H4 (cell line): ENCODE measurements at places on chromosomes 1 and 21.

DNA sequence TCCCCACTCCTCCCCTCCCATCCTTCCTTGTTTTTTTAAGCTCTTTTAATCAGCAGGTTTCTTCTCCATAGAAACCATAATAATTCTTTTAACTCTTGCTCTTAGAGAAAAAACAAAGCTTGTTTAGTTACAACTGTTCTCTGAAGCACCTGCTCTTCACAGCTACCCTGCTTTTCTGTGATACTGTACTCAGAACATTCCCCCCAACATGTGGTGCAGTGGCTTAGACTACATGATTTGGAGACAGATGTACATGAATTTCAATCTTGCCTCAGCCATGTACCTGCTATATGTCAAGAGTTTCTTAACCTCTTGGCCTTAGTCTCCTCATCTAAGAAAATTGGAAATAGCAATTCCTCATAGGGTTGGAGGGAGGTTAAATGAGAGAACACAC lies 33.5 kb downstream of the LAMC2 start:
- no peak for DNase-seq

GRCh38 chr1:59556398-59556797 lies 258.4 kb upstream of the HOOK1 start:
- no peak for DNase-seq

DNA sequence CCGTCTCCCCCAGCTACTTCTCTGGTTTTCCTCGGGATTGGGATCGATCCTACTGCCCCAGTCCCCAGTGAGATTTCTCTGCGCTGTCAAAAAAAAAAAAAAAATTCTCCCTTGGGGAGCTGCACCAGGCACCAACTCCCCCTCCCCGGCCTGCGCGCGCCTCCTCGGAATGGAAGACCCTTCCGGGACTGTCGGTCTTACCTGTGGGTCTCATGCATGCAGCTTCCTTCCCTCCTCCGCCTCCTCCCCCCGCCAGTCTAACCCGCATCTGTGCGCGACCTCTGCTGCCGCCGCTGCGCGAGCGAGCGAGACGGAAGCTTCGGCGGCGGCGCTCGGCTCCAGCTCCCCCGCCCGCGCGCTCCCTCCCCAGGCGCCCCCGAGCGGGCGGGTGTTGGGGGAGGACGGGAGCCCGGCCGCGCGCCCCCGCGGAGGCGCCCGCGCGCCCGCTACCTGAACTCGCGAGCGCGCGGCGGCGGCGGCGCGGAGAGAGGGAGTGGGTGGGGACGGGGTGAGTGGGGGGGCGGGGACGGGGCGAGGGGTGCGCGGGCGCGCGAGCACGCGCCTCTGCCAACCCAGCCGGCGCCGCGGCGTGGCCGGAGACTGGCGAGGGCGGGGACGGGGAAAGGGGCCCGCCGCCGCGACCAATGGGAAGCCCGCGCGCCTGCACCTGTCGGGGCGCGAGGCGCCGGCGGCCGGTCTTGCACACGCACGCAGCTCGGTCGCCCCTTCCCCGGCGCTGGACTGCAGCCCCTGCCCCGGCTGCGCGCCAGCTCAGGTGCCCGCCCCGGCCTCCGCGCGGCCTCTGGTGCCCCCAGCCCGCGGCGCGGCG lies at the start of gene SUSD4:
SUSD4 (minus strand) TSS at position 321 of the 829 bp plus-strand sequence. CDS start 751 bp downstream, outside the sequence.
- DNase-seq: no peak

GRCh38 chr21:29332461-29333362 lies 34.0 kb downstream of the BACH1 start:
- DNase-seq: no peak

- no peak for DNase-seq
Measured at GRCh38 chr1:168903237-168903830, 174.3 kb upstream of the DPT start.

- DNase-seq: no peak
Measured at GRCh38 chr21:27293239-27293638, 326.4 kb upstream of the ADAMTS5 start.

DNA sequence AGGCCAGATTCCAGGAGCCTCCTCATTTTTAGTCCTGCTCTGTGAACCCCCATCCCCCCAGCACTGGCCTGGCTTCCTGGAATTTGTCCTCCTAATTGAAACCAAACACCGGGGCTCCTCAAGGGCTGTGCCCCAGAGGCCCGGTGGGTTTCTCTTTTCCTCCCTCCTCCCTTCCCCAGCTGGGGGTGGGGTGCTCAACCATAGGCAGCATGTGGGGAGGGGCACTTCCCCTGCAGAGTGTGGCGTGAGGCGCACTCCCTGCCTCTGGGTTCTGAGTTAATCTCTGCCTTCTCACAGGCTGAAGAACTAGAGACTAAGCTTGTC lies 67.5 kb upstream of the ACOT11 start:
- DNase-seq: no peak

DNA sequence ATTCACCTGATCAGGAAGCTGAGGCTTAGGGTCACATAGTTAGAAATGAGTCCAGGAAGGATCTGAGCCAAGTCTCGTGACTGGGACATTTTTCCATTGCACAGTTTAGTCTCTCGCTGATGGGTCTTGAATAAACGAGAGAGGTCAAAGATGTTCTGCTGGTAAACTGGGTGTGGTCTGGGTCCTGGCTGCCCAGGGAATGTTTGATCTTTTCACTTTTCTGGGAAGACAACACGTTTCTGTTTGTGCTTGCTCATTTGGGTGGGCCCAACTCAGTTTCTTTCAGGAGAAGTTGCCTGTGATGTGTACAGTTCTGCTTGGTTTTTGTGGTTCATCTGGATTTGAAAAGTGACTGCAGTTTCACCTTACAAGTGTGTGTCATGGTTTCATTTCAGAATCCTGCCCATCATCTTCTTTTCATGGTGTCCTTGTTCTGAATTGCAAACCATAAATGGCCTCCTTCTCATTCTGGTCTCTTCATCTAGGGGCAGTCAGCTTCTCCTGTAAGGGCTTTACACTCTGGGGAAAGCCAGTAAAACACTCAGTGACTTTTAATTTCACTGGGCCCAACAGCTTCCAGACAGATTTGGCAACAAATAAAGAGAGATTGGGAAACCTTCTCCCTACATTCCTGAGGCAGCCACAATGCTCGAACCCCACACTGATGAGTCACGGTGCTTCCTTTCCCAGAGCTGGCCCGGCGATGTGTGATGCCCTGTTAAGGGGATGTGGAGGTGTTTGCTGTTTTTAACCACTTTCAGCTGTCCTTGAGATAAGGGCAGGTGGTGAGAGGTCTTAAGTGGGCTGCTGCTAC lies 7.2 kb upstream of the TACSTD2 start:
- peak; percentile 98 for DNase-seq

DNA sequence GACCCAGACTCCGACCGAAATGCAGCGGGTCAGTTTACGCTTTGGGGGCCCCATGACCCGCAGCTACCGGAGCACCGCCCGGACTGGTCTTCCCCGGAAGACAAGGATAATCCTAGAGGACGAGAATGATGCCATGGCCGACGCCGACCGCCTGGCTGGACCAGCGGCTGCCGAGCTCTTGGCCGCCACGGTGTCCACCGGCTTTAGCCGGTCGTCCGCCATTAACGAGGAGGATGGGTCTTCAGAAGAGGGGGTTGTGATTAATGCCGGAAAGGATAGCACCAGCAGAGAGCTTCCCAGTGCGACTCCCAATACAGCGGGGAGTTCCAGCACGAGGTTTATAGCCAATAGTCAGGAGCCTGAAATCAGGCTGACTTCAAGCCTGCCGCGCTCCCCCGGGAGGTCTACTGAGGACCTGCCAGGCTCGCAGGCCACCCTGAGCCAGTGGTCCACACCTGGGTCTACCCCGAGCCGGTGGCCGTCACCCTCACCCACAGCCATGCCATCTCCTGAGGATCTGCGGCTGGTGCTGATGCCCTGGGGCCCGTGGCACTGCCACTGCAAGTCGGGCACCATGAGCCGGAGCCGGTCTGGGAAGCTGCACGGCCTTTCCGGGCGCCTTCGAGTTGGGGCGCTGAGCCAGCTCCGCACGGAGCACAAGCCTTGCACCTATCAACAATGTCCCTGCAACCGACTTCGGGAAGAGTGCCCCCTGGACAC lies 534 bp downstream of the C1orf56 start:
- DNase-seq: peak; percentile 55

DNA sequence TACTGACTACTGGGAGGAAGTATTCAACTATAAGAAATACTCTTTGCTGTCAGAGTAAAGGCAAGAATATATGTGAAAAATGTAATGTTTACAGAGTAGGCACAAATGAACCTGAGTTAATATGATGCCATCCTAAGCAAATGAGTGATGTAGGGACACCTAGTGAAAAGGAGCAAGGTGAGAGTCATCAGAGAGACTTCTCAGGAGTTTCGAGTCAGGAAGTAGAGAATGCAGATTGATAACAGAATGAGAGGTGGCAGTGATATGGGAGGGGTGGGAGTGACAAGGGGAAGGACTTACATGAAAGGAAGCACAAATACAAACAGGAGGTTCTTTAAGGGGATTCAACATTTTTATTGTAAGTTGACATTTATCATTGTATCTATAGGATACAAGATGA lies 10.2 kb downstream of the PRCC start:
- no peak for DNase-seq

- DNase-seq: no peak
Measured at GRCh38 chr1:101198842-101199636, 37.8 kb upstream of the S1PR1 start.

DNA sequence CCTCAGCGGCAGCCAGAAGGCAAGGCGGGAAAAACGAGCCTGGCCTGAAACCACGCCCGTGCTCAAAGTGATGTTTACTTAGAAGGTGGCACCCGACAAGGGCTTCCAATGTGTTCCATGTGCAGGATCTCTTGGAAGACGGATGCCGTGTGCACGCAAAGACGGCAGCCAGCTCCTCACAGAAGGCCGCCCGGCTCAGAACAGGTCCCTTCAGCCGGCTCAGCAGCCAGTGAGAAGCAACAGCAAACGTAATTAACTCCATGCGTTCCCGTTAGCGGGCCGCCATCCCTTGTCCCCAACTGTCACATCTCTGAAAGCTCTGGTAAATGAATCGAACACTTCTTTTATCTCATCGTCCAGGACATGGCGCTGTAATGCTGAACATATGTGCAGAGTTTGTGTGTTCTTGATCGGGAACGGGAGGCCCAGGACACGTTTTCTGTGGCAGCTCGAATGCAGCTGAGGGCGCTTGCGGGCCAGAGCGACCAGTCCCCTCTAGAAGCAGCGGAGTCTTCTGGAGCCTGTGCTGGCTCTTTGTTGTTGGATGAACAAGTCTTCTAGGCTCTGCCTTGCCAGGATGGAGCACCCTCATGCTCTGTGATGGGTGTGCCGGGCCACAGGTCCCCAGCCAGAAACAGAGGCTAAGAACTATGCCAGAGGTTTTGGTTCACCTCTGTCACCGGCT lies 94.6 kb upstream of the ARHGEF16 start:
- no peak for DNase-seq

DNA sequence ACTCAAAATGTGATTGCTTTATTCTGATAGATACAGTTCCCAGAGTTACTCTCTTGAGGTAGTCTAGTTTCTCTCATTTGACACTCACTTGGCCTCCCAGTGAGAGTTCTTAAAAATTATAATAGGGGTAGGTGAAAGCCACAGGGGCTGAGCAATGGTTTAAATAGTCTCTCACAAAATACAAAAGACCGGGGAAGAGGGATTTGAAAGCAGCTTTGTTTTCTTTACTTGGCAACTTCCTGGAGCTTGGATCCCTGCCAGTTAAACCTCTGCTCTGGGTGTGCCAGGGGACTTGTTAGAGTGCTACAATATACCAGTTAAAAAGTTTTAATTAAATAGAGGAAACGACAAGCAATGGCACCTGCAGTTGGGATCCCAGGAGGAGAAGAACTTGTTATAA lies 31.7 kb downstream of the OR13G1 start:
- DNase-seq: no peak

DNA sequence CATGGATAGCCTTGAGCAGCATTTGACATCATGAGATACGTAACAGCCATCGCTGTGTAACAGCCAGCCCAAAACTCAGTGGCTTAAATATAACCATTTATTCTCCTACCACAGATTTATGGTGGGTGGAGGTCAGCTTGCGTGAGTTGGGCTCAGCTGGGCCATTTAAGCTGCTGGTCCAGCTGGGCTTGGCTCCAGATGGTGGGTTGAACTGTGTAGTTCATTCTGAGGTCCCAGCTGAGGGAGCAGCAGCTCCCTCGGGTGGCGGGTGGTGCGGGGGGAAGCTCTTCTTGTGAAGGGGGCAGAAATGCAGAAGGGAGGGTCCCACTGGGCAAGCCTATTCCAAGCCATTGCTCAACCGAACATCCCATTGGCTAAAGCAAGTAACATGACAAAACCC lies 75.9 kb downstream of the IGSF21 start:
- DNase-seq: no peak

DNA sequence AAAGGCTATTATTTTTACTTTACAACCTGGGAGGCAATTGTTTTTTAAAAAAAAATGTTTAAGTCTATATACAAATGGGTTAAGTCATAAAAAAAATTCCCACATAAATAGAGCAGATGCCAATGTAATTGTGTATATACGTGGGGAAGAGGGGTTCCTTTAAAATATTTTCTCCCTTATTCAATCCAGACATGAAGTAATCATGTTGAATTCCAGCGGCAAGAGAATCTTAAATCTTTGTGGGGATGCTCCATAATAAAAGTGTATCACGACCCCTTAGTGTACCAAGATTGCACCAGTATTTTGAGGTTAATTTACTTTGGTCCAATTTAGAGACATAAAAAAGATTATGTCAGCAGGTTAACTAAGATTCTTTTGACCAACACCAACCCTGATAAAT lies 62.1 kb downstream of the ARID4B start:
- no peak for DNase-seq

- DNase-seq: no peak
Measured at GRCh38 chr1:17572264-17572985, 32.9 kb downstream of the ARHGEF10L start.

- no peak for DNase-seq
Measured at GRCh38 chr1:25431955-25432719, 1.4 kb downstream of the MACO1 start.

DNA sequence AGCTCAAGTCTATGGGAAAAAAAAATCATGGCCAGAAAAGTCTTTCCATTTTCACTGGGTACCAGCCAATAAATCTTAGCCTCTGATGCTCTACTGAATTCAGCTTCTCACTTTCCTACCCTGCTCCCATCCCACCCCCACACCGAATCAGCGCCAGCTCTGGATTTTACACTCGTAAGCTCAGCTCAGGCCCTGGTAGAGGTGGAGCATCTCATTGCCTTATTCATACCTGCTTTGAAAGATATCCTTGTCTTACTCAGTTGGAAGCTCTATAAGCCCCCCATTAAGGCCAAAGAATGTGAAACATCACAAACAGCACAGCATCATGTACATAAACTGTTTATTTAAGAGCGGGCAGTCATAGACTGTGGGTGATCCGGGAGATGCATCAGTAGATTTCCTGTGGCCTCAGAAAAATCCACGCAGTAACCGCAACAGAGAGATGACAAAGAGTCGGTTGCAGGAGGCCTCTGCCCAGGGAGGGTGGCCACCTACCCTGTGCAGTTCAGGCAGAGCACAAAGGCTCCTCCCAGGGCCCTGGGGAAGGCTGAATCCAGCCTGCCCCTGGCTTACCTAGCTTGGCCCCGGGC lies 36.4 kb upstream of the ETS2 start:
- peak; percentile 93 for DNase-seq

DNA sequence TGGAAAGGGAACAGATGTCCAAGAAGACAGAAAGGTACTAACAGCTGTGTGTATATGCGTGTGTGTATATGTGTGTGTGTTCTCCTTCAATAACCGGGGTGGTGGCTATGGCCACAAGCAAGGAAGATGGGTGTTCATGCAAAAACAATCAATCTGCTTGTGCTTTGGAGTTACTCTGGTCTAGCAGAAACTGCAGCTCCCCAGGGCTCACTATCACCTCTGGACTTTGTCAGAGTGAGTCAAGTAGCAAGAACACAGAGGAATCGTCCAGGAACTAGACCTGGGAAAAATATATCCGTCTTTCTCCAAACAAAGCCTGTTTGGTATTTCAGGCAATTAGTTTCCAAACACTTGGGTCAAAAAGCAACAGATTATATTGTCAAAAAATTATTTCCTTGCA lies 68.6 kb downstream of the GNG12 start:
- DNase-seq: no peak
